Occipital lobe (tissue), 3 donors: ENCODE measurements at places on chromosomes 2 and 18. TPM values are rescaled to one million over a fixed set of nuclear protein-coding genes. Genes with fewer than 3 reads are reported as not detected.

GRCh38 chr18:13549880-13550232 is 176.5 kb downstream of the FAM210A start:
- no peak for DNase-seq

- no peak for DNase-seq
Observed at GRCh38 chr2:190532581-190532980, 1.9 kb downstream of the NEMP2 start.

DNA sequence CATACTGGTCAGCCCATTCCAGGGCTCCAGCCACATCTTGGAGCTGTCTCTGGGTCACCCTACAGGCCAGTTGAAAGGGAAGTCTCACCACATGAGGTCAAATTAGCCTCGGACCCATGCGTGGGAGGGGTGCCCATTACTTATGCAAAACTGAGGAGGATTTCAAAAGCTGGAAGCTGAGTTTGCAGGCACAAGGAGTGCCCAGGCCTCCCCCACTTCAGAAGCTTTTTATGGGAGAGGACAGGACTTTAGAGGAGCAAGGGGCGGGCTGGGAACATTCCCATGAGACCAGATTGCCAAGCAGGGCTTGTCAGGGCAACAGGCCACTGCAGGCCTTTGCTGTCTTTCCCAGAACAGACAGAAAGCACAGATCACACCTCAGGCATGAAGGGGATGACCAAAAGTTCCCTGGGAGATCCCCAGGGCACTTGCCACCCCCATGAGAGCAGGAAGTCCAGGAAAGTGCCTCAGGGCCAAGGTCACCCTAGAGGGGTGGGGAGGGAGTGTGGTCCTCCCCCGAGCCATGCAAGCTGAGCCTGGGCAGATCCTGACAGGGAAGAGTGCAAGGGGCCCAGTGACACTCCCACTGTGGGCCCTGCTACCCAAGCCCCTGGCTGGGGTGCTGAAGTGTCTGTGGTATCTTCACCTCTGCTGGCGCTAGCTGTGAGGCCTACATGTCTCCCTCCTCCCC is 267.7 kb downstream of the BCL11A start:
- DNase-seq: no peak

GRCh38 chr2:188787658-188788240 is 186.4 kb upstream of the COL3A1 start:
- DNase-seq: no peak

DNA sequence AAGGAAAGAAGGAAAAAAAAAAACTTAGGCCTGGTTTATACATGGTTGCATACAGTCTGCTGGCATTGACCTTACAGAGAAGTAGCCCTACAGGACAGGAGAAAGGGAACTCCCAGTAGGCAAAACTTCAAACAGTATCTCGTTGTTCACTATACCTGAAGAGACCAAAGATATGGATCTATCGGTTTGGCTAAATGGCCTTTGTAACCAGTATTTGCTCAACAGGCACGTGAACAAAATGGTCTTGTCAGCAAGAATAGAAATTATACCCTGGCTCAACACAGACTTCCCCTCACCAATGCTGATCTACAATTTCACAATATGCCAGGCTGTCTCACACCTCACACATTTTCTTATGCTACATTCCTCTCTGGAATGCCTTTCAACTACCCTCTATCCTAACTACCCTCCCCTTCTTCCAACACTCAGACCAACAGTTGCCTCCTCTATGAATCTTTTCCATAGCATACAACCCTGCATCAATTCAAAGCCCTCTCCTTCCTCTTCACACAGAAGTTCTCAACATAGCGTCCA is 13.7 kb downstream of the HYCC2 start:
- no peak for DNase-seq

DNA sequence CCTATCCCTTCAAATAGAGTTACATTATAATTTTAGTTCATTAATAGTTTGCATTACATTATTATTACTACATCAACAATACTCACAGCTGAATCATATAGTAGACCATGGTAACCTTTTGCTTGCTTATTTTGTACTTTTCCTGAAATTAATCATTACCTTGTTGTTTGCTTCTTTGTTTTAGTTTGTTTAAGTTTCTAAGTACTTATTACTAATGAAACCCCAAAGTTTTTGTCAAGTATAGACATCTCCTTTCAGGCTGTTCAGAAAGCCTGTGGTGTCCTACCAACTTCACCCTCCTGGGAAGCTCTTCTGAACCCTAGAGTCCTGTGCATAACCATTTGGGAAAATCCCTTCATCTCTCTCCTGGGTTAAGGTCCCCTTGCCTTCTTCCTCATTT is 43.5 kb upstream of the LAPTM4A start:
- DNase-seq: no peak

DNA sequence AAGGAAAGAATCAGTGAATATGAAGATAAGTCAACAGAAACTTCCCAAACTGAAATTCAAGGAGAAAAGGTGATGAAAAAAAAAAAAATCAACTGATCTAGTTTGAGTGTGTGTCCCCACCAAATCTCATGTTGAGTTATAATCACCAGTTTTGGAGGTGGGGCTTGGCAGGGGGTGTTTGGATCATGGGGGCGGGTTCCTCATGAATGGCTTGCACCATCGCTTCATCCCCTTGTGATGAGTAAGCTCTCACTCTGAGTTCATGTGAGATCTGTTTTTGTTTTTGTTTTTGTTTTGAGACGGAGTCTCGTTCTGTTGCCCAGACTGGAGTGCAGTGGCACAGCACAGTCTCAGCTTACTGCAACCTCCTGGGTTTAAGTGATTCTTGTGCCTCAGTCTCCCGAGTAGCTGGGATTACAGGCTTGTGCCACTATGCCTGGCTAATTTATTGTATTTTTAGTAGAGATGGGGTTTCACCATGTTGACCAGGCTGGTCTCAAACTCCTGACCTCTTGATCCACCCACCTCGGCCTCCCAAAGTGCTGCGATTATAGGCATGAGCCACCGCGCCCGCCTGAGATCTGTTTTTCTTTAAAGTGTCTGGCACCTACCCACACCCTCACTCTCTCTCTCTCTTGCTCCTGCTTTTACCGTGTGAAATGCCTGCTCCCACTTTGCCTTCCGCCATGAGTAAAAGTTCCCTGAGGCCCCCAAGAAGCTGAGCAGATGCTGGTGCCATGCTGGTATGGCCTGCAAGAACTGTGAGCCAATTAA is 4.0 kb upstream of the SLC66A2 start:
- no peak for DNase-seq

GRCh38 chr2:153495725-153496124 is 17.2 kb upstream of the RPRM start:
- DNase-seq: no peak

DNA sequence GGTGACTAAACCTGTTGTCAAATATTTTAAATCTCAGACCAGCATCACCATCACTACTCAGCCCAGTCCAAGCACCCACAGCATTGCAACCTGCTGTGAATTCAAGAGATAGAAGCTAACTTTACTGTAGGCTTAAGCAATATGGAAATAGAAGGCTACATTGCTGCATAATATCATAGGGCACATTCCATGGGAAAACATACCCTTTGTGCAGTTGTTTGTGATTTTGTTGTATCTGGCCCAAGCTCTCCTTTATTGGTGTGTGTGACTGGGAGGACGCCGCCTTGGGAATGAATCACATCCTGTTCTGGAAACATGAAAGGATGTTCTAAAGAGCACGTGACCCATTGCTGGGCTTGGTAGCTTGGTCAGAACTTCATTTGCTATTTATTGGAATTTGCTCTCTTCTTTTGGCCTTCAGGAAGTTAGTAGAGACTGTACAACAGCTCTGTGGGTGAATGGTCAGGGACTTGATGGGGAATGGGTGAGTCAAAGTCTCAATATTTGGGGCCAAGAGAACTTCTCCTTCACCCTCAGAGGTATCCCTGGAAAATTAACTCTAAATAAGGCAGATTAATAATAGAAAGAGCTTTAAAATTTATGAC is 106.8 kb upstream of the SERPINE2 start:
- no peak for DNase-seq

DNA sequence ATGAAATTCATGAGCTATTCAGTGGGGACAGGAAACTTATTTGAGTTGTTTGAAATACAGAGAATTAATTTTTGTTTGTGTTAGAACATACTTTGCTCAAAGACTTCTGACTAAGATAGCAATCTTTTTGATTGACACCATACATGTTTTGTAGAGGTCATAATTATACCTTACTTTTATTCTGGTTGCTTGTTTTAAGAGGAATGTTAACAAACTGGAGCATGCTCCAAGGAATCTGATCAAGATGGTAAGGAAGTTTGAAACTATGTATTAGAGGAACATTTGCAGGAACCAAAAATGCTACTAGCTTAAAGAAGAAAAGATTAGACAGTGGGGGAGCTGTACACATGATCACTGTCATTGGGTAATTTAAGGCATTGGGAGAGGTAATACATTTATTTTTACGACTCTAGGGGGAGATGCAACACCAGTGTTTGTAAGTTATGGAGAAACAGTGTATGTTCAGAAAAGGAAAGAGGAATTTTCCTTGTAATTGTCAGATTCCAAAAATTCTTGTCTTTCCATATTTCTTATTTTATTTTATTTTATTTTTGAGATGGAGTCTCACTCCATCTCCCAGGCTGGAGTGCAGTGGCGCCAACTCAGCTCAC is 8.0 kb downstream of the AGFG1 start:
- DNase-seq: no peak

- no peak for DNase-seq
Observed at GRCh38 chr2:127196998-127197397, 23.1 kb downstream of the CYP27C1 start.

GRCh38 chr2:205115511-205115910 is 566.8 kb upstream of the NRP2 start:
- no peak for DNase-seq

- DNase-seq: no peak
Observed at GRCh38 chr18:69697689-69698088, 250.0 kb downstream of the CD226 start.

DNA sequence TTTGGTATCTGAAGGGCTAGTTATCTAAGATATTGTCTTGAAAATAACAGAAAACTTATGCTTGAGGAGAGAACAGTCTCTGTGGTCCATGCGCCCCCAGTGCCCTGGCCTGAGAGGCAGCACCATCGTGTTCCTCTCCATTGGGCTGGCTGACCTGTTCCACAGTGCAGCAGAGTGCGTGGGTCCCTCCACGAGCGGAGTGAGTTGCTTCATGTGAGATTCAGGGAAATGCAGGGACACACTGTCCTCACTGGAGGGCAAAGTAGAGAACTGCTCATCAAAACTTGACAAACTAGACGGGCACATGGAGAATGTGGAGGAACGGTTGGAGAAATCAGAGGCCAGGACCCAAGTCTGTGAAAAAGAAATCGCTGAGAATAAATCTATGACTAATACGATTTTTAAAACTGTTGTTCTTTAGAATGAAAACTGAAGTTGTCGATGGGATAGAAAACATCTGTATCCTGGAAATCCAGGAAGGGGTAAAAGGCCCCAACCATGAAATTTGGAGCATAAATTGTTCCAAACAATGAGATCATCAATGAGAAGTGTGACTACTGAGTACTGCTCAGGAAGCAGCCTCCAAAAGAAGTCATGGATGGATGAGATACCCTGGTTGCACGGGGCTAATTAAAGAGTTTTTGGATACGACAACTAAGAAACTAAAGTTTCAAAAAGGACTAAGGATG is 58.1 kb downstream of the REV1 start:
- no peak for DNase-seq

DNA sequence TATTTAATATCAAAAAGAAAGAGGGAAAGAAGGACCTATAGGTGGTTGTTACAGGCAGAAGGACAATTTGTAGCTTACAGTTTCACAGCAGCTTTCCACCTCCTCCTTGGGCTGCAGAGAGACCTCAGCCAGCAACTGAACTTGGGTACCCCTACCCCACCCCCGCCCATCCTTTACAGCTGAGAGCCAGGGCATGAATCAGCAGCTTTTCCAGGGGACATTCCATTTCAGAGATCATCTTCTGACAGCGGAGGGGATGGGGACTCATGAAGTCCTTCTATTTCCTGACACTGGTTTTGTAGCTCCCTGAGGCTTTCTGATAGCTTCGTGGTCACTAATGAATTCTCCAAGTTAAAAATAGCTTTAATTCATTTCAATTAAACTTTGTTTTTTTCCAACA is 96.4 kb downstream of the ITGB1BP1 start:
- no peak for DNase-seq

GRCh38 chr2:195594248-195594647 is 62.8 kb upstream of the SLC39A10 start:
- DNase-seq: no peak

GRCh38 chr2:163351966-163352365 is 383.8 kb downstream of the FIGN start:
- no peak for DNase-seq

The RGPD3 gene
- 0.94 TPM for total RNA-seq

The NEU4 gene
- 0.31 TPM for total RNA-seq

The BCL11A gene
- total RNA-seq: 128 TPM

The ACVR1 gene
- total RNA-seq: 20.3 TPM

The SNTG2 gene
- total RNA-seq: 4.1 TPM

The AKAIN1 gene
- 3.6 TPM for total RNA-seq

The TSN gene
- total RNA-seq: 78.3 TPM

The PTGR3 gene
- 11.7 TPM for total RNA-seq

The CYTIP gene
- total RNA-seq: 5.1 TPM

The INHBB gene
- 5.0 TPM for total RNA-seq

The UGT1A10 gene
- total RNA-seq: not detected

The C2orf15 gene
- total RNA-seq: 3.7 TPM

The IL1RN gene
- total RNA-seq: not detected
